ENCODE measurements at places on chromosomes 5 and 9. TPM values are rescaled to one million over a fixed set of nuclear protein-coding genes. Genes with fewer than 3 reads are reported as not detected.

Gene PCDHB8
- not detected for polyA plus RNA-seq

Gene ACTBL2
- not detected for polyA plus RNA-seq

Gene LOX
- polyA plus RNA-seq, result not detected

Gene LRRC19
- 0.34 TPM for polyA plus RNA-seq

Gene AHRR
- polyA plus RNA-seq, result not detected

Gene PTCH1
- 30.6 TPM for polyA plus RNA-seq

Gene TERT
- polyA plus RNA-seq, result not detected

Gene TRPM3
- not detected for polyA plus RNA-seq

Gene SAXO1
- polyA plus RNA-seq, result not detected

Gene KCNMB1
- polyA plus RNA-seq, result 0.18 TPM

Gene IFNK
- polyA plus RNA-seq, result not detected

Gene FGF1
- polyA plus RNA-seq, result not detected

Gene PIK3R1
- polyA plus RNA-seq, result 80.0 TPM

Gene CD274
- polyA plus RNA-seq, result 1.5 TPM

Gene SLCO6A1
- polyA plus RNA-seq, result not detected

Gene PSMB7
- polyA plus RNA-seq, result 167 TPM

Gene SLC35D2
- 14.1 TPM for polyA plus RNA-seq

Gene PCDHAC2
- not detected for polyA plus RNA-seq

Gene MXD3
- 4.2 TPM for polyA plus RNA-seq

Gene ROPN1L
- 5.8 TPM for polyA plus RNA-seq

Gene ESM1
- polyA plus RNA-seq, result not detected

Gene AFAP1L1
- not detected for polyA plus RNA-seq

Gene PCDHGB1
- not detected for polyA plus RNA-seq

Gene PARP8
- polyA plus RNA-seq, result 150 TPM

Gene VLDLR
- polyA plus RNA-seq, result 0.61 TPM

Gene FOXD4
- not detected for polyA plus RNA-seq

Gene CLIC3
- 673 TPM for polyA plus RNA-seq

Gene SLC25A2
- polyA plus RNA-seq, result not detected

Gene TNFSF15
- polyA plus RNA-seq, result 0.03 TPM

Gene FGF18
- polyA plus RNA-seq, result not detected

Gene SPAG8
- not detected for polyA plus RNA-seq

Gene PRSS3
- 1.6 TPM for polyA plus RNA-seq

Gene NRG2
- 0.21 TPM for polyA plus RNA-seq

Gene CNTLN
- not detected for polyA plus RNA-seq

Gene OMD
- polyA plus RNA-seq, result 0.09 TPM

Gene FBP2
- not detected for polyA plus RNA-seq

Gene PDE6A
- not detected for polyA plus RNA-seq

Gene ASPN
- not detected for polyA plus RNA-seq

Gene ZNF300
- 2.1 TPM for polyA plus RNA-seq

Gene TMEM215
- not detected for polyA plus RNA-seq

Gene PCDHGA2
- not detected for polyA plus RNA-seq

Gene ANKRD34B
- not detected for polyA plus RNA-seq

Gene RBM27
- 5.8 TPM for polyA plus RNA-seq

Gene LIFR
- polyA plus RNA-seq, result not detected

Gene PTGS1
- 2.0 TPM for polyA plus RNA-seq

Gene CER1
- polyA plus RNA-seq, result not detected

Gene SLC6A19
- polyA plus RNA-seq, result not detected

Gene TICAM2
- polyA plus RNA-seq, result 0.78 TPM

Gene SOX30
- 0.11 TPM for polyA plus RNA-seq

Gene PLPP7
- polyA plus RNA-seq, result 0.44 TPM

Gene PCDHGC4
- not detected for polyA plus RNA-seq

Gene TAF1L
- polyA plus RNA-seq, result not detected

Gene CDH12
- polyA plus RNA-seq, result not detected

Gene TAL2
- not detected for polyA plus RNA-seq

Gene TNC
- not detected for polyA plus RNA-seq

Gene PTPN3
- polyA plus RNA-seq, result not detected

Gene C8G
- 1.7 TPM for polyA plus RNA-seq

Gene ACOT12
- polyA plus RNA-seq, result not detected

Gene C5orf52
- not detected for polyA plus RNA-seq

Gene SLC46A2
- polyA plus RNA-seq, result 0.96 TPM

All from immature natural killer cell (primary cell).